ENCODE measurements at places on chromosomes 1 and 21.

DNA sequence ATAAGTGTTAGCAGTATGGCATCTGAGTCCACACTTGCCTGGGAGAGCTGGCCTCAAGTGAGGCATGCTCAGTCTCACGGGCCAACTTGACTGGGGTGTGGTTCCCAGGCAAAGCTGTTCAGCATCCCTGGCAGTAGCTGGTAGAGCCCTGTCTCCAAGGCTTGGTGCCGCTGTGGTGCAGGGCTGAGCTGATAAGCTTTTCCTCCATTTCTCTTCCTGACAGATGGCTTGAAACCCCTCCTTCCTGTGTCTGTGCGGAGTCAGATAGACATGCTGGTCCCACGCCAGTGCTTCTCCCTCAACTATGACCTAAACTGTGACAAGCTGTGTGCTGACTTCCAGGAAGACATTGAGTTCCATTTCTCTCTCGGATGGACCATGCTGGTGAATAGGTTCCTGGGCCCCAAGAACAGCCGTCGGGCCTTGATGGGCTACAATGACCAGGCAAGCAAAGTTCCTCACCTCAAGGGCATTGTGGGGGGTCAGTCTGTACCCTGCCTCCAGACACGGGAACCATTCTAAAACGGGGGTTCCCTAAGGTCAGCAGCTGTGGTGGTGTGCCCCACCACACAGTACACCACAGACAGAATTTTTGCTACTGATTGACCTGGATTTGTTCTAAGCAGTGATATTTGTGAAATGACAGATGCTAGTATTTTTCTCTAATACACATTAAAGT, 13.7 kb upstream of the MIIP start:
- no peak for DNase-seq

- DNase-seq = no peak
Measured at GRCh38 chr1:206465951-206466350, 4.3 kb upstream of the IKBKE start.

DNA sequence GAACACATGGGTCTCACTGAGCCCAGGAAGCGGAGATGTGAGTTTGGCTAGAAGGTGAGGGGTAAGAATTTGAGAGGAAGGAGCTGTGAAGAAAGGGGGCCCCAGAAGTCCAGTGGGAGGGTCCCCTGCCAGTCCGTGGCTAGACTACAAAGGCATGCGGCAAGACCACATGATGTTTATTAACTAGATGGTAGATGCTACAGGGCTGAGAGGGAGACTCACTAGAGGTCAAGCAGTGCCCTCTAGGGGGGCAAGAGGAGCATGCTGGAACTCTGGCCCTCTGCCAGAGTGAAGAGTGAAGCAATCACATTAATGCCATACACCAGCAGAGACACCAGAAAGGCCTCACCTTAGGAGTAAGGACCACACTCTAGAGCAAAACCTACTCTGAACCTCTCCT, 12.2 kb downstream of the KIAA0319L start:
- peak; percentile 29 for DNase-seq

DNA sequence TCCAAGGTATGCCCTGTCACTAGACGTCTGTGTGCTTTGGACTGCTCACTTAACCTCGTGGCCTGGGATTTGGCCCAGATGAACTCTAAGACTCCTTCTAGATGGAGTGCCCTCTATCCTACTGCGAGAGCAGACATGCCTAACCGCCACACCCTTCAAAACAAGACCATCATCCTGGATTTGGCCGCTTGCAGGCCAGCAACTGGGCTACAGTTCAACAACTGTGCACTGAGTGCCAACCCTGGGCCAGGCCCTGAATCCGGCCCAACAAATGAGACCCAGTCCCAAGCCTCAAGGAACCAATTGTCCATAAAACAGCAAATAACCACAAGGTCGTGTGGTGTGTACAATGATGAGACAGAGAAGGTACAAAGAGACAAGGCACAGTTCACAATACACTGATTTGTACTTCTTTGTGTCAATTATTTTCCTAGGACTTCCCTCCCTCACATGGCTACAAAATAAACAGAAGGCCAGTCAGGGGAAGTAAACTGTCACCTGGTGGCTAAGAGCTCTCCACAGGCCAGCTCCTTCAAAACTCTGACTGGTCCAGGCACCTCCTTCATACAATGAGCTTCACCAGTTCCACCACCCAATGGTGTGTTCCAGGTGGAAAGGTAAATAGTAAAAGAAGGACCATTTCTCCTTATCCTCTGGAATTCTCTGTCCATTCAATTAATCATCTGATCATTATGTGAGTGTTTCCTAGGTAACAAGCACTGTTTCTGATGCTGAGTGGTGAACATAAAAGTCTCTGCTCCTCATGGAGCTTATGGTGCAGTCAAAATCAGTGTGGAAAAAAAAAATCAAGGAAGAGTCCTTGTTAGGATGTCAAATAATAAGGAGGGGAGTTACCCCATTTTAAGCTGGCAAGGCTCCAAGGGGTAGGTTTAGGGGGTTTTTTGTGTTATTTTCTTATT, 60.4 kb downstream of the CAPZB start:
- no peak for DNase-seq

DNA sequence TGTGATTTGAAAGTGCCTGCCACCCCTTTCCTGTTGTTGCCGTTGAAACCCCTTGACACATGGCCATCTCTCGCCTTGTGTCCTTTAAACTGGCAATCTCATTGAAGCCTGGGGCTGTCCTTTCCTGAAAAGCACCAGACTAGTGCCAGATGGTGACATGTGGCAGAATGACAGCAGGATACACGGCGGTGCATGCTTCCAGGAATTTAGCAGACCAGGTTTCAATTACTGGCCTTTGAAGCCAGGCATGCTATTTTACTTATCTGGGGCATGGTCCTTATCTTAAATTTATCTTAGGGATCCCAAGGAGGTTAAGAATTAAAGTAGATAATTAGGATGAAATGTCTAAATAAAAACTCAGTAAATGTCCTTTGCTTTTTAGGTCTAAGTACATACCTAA, 15.2 kb downstream of the PLPPR4 start:
- DNase-seq = no peak

GRCh38 chr1:241475671-241476070, 43.9 kb downstream of the FH start:
- DNase-seq = no peak

DNA sequence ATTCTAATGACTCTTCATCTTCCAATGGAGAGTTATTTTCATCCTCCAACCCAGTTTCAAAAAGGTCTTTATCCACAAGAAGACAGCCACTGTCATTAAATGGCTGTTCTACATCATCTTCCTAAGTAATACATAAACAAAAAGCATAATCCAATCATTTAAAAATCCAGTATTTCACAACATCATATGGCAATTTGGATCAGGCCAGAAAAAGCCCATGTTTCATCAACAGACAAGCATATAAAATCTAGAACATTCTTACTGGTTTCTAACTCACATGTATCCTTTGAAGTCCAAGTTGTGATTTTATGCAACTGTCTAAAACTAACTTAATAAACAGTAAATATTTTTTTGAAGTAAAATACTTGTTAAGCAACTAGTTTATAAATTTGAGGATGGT, 6.6 kb downstream of the CLSPN start:
- no peak for DNase-seq

DNA sequence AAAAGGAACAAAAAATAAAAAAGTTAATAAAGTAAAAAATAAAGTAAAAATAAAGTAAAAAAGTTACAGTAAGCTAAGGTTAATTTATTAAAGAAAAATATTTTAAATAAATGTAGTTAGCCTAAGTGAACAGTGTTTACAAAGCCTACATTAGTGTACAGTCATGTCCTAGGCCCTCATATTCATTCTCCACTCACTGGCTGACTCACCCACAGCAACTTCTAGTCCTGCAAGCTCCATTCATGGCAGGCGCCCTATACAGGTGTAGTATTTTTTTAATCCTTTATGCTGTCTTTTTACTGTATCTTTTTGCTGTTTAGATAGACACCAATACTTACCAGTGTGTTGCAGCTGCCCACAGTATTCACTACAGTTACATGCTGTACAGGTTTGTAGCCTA, 12.4 kb downstream of the ADAR start:
- DNase-seq = no peak

DNA sequence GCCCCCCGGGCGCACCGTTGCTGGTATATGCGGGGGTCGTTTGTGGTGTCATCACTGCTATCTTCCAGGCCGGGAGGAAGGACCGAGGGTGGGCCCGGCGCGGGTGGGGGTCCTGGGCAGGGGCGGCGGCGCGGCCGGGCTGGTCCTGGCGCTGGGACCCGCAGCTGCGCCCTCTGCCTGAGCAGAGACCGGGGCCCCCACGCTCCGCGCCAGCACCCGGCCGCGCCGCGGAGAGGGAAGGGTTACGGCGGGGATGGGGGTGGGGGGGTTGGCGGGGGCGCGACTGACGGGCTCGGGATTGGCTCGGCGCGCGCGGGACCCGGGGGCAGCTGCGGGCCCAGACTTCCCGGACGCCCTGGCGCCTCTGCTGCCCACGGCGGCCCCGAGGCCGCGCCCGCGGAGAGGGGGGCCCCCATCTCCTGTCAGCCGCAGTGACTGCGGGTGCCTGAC, 13.8 kb upstream of the SAMD11 start:
- no peak for DNase-seq

DNA sequence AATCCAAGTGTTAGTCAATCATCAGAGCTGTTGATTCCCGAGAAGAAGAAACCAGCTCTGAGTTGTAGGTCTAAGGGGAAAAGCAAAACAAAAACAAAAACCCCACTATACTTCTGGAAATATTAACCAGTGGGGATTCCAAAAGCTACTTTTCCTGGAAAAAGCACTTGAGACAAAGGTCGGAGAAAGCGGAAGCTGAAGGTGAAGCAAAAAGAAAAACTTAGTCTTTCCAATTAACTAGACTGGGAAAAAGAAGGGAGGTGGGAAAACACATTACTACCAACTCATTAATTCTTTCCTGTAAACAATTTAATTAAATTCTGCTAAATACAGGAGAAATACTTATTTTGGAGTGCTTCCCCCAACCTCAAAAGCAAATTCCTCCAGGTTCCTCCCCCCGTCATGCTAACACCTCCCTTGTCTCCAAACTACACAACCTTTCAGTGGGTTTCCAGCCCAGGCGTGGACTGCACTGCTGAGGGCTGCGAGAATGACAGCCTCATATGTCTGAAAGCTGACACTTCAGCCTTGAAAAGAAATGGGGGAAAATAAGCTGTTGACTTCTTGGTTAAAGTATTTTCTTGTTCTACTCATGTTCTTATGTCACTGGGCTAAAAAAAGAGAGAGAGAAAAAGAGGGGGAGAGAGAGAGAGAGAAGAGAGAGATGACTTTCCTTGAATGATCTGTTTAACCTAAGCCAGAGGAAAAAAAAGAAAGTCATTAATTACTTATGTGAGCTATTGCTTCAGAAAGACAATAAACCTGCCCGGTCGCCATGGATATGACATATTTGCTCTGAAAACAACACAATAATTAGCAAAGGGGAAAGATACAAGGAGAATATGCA, 5.1 kb downstream of the CASZ1 start:
- no peak for DNase-seq

DNA sequence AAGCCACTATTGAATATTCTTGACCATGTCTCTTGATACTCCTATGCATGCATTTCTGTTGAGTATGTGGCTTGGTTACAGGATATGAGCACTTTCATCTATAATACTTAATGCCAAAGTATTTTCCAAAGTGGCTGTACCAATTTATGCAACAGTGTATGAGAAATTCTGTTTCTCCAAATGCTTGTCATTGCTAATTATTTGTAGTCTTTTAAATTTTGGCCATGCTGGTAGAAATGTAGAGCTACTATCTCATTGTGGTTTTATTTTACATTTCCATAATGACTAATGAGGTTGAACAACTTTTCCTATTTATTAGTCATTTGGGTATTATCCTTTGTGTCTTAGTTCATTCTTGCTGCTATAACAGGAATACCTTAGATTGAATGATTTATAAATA, 71.4 kb upstream of the TSPAN2 start:
- DNase-seq = no peak

DNA sequence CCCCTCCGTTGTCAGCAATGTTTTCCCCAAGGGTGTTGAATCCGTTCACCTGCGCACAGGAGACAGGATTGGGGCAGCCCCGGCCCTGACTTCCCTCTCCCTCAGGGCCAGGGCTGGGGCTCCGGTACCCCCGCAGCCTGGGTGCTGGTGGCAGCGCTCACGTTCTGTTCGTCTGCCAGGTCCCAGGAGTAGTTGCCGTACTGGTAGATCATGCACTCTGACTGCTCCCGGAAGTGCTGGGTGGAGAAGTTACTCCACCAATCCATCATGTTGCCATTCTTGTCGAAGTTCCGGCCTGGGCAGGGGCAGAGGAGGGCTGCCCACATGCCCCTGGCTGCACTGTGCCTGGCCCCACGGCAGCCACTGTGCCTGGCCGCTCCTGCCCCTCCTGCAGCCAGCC, 6.1 kb downstream of the PRXL2B start:
- DNase-seq = no peak

- DNase-seq = no peak
Measured at GRCh38 chr1:228114827-228115226, 5.7 kb upstream of the MRPL55 start.

GRCh38 chr1:33818071-33818470, 45.8 kb upstream of the HMGB4 start:
- DNase-seq = no peak

GRCh38 chr1:70358921-70359564, 4.5 kb upstream of the ANKRD13C start:
- DNase-seq = no peak

DNA sequence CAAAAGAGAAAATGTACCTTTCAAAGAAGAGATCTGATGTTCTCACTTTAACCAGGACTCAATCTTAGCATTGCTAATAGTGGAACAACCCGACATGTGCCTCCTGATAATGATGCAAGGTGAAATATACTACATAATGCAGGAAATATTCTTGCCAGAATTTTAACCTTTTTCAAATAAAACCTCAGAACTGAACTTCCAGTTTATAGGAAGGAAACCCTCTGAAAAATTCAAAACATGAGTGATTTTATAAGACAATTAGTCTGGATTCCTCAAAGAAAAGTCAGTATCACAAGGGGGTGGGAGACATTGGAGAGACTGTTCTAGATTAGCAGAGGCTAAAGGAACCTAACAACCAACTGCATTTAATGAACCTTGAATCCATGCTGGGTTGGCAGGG, 18.1 kb downstream of the AHCYL1 start:
- no peak for DNase-seq

- DNase-seq = no peak
Measured at GRCh38 chr1:58971629-58972140, 187.8 kb upstream of the JUN start.
